ENCODE measurements at places on chromosomes 4 and X. TPM values are rescaled to one million over a fixed set of nuclear protein-coding genes. Genes with fewer than 3 reads are reported as not detected.

GRCh38 chr4:110474481-110474880 is 1.5 kb upstream of the ENPEP start:
- DNase-seq: no peak

GRCh38 chrX:24117258-24117657 is 32.3 kb upstream of the ZFX start:
- DNase-seq: no peak

- DNase-seq: no peak
These were observed 945.9 kb upstream of the NDST4 start for GRCh38 chr4:116059361-116059760.

DNA sequence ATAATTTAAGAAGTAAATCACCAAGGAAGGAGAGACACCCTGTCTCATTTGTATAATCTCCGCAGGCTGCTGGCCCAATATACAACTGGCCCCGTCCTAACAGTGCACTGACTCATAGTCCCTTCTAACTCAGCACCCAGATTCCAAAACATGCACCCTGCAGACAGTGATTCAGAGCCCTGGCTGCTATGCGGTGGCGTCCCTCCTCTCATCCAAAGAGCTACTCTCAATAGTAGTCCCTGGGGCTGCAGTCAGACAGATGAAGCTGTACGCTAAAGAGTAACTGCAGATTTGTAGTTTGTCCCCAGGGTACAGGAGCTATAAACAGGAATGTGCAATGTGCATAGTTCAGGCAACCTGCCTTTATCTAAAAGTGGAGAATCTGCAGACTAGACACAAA is 23.0 kb downstream of the GABRA3 start:
- DNase-seq: no peak

- no peak for DNase-seq
These were observed 10.1 kb downstream of the DHRSX start for GRCh38 chrX:2490634-2491033.

PAGE2B gene
- total RNA-seq: not detected

PFKFB1 gene
- 0.27 TPM for total RNA-seq

HMX1 gene
- total RNA-seq: not detected

Data from hematopoietic multipotent progenitor cell (in vitro differentiated cells).